SJCRH30 (cell line): ENCODE measurements at places on chromosomes 3 and 15. TPM values are rescaled to one million over a fixed set of nuclear protein-coding genes. Genes with fewer than 3 reads are reported as not detected.

The GDPGP1 gene
- 1.8 and 2.7 TPM in 2 replicates for total RNA-seq

DNA sequence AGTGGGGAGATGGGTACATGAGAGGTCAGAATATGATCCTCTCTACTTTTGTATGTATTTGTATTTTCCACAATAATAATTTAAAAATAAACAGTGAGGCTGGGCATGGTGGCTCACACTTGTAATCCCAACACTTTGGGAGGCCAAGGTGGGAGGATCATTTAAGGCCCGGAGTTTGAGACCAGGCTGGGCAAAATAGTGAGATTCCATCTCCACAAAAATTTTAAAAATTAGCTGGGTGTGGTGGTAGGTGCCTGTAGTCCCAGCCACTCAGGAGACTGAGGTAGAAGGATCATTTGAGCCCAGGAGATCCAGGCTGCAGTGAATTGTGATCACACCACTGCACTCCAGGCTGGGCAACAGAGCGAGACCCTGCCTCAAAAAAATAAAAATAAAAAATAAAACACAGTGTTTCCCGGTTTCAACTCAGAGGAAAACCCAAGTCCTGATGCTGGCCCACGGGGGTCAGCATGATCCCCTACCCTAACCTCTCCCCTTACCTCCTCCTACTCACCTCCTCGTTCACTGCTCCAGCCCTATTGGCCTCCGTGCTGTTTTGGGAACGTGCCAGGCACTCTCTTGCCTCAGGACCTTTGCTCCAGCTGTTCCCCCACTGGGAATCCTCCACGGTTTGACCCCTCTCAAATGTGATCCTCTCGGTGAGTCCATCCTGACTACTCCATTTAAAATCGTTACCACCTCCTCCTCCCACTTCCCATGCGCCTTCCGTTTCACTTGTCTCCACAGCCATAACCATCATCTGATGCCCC, 2.9 kb upstream of the KLHL40 start:
- H3K4me1 ChIP-seq: peaks cover 33% of the 10 kb centered on the region
- no peaks in the 10 kb centered on the region for H3K36me3 ChIP-seq
- no peaks in the 10 kb centered on the region for H3K27me3 ChIP-seq
- H3K27ac ChIP-seq: peak overlapping the region; percentile 30; the same call in 1 of the 2 replicates
- H3K4me3 ChIP-seq: no peak overlapping the region

GRCh38 chr3:169457807-169458697, 205.5 kb downstream of the MECOM start:
- H3K27ac ChIP-seq: no peak overlapping the region
- H3K4me3 ChIP-seq: no peak overlapping the region
- peaks cover 20% of the 10 kb centered on the region for H3K4me1 ChIP-seq
- no peak for DNase-seq
- H3K36me3 ChIP-seq: no peaks in the 10 kb centered on the region

GRCh38 chr15:74808840-74809229, 3.8 kb upstream of the LMAN1L start:
- no peaks in the 10 kb centered on the region for H3K36me3 ChIP-seq
- no peaks in the 10 kb centered on the region for H3K27me3 ChIP-seq
- no peak for DNase-seq
- no peak overlapping the region for H3K4me3 ChIP-seq
- no peak overlapping the region for H3K27ac ChIP-seq

The IMPG2 gene
- total RNA-seq: 0.08 and 0.20 TPM in 2 replicates

DNA sequence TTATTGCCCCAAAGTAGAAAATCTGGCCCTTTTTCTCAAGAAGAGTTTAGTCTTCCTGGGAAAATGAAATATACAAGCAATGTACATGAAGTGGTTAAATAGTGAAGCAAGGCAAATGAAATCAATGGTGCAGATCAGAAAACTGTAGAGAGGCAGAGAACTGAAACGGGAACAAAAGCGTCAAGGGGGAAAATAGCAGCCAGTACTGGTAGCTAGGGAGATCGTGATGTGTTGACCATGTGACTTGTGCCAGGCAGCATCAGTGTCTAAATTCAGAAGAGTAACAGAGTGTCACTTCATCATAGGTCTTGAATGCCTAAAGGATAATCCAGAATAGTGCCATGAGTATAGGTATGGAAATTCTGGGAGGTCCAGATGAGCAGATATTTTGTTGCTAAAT, 163.1 kb downstream of the CHL1 start:
- no peaks in the 10 kb centered on the region for H3K4me1 ChIP-seq
- no peak overlapping the region for H3K27ac ChIP-seq
- no peak for DNase-seq
- no peaks in the 10 kb centered on the region for H3K36me3 ChIP-seq
- no peaks in the 10 kb centered on the region for H3K27me3 ChIP-seq

The ZIC1 gene
- total RNA-seq: 44.4 and 55.7 TPM in 2 replicates

GRCh38 chr3:9397906-9398699, 688 bp downstream of the SETD5 start:
- peaks cover 33% of the 10 kb centered on the region for H3K4me1 ChIP-seq
- H3K27me3 ChIP-seq: no peaks in the 10 kb centered on the region
- peak overlapping the region; percentile 96 for H3K27ac ChIP-seq
- peak overlapping the region; percentile 88 for H3K4me3 ChIP-seq
- peak; percentile 63 for DNase-seq

The MST1R gene
- total RNA-seq: not detected in 2 replicates

GRCh38 chr3:58104712-58105111, 96.5 kb downstream of the FLNB start:
- peaks cover 11% of the 10 kb centered on the region; the same call in 1 of the 2 replicates for H3K4me1 ChIP-seq
- no peaks in the 10 kb centered on the region for H3K27me3 ChIP-seq
- H3K27ac ChIP-seq: 0 out of 2 replicates have a peak overlapping the region, but pooled peaks have one; percentile 58

The LPCAT4 gene
- total RNA-seq: 18.3 and 30.7 TPM in 2 replicates

- H3K27me3 ChIP-seq: no peaks in the 10 kb centered on the region
- H3K4me1 ChIP-seq: no peaks in the 10 kb centered on the region
- H3K4me3 ChIP-seq: no peak overlapping the region
- H3K36me3 ChIP-seq: no peaks in the 10 kb centered on the region
Measured at GRCh38 chr3:25655659-25656058, 9.0 kb downstream of the TOP2B start.

GRCh38 chr15:60381148-60381788, 16.5 kb downstream of the ANXA2 start:
- H3K27ac ChIP-seq: no peak overlapping the region
- no peaks in the 10 kb centered on the region for H3K27me3 ChIP-seq
- DNase-seq: no peak

The CATSPER2 gene
- 1.3 and 1.4 TPM in 2 replicates for total RNA-seq

DNA sequence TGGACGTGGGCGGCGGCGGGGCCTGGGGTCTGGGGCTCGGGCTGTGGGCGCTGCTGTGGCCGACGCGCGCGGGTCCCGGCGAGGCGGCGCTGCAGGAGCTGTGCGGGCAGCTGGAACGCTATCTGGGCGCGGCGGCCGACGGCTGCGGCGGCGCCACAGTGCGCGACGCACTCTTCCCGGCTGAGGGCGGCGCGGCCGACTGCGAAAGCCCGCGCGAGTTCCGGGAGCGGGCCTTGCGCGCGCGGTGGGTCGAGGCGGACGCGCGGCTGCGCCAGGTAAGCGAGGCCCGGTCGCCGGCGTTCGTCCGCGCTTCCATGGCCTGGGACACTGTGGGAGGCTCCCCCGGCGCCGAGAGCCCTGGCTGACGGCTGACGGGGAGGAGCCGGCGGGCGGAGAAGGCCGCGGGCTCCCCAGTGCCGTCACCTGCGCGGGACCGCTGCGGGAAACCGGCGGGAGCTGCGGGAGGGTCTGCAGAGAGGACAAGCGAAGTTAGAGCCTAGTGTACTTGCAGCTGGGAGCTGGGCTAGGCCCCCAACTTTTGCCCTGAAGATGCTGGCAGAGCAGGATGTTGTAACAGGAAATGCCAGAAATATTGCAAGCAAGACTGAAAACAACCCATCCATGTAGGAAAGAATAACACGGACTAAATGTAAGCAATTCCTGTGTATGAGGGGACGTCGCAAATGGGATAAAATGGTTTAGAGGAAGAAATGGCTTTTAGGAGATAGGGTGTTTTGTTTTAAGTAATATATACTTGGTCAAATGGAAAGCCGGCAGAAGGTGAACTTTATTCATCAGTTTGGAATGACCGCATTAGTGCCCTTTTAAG, 847 bp downstream of the WHAMM start:
- H3K27ac ChIP-seq: no peak overlapping the region; the same call in 1 of the 2 replicates
- H3K27me3 ChIP-seq: no peaks in the 10 kb centered on the region
- no peaks in the 10 kb centered on the region for H3K4me1 ChIP-seq
- peaks cover 3% of the 10 kb centered on the region; the same call in 1 of the 2 replicates for H3K36me3 ChIP-seq
- peak; percentile 24 for DNase-seq
- H3K4me3 ChIP-seq: peak overlapping the region; percentile 88

DNA sequence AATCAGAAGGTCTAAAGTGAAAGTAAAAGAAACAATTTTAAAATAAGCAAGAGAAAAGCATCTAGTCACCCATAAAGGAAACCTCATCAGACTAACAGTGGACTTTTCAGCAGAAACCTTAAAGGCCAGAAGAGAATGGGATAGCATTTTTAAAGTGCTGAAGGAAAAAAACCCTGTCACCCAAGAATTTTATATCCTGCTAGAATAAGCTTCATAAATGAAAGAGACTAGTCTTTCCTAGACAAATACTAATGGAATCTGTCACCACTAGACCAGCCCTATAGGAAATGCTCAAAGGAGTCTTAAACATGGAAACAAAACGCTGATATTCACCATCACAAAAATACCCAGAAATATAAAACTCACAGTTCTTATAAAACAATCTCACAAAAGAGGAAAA, 46.9 kb downstream of the TAMM41 start:
- no peaks in the 10 kb centered on the region for H3K27me3 ChIP-seq
- DNase-seq: no peak
- H3K27ac ChIP-seq: no peak overlapping the region
- peaks cover 32% of the 10 kb centered on the region for H3K36me3 ChIP-seq

DNA sequence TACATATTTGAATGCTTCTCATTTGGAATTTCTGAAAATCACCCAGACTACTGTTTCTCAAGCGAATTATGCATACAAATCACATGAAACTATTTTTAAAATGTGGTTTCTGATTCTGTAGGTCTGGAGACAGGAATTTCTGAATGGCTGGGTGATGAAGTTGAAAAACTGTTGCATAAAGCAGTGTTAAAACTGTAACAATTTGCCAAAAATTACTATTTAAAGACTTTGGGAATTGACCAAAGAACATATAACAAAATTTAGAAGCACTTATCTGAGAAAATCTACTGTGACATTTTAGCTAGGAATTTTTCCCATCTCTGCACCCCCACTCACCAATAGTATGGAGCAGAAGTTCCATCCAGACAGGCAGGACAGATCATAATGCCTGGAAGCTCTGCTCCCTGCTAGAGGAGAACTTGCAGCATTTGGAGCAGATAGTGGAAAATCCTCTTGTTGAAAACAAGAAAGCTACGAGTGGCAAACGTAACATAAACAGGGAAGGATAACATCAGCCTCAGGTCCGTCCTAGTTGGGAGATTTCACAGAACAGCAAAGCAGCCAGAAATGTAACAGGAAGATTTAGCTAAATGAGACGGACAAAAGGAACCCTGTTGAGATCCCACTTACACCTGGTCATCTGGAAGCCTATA, 132.3 kb upstream of the MCTP2 start:
- H3K36me3 ChIP-seq: no peaks in the 10 kb centered on the region
- 0 out of 2 replicates have a peak, but pooled peaks cover 4% of the 10 kb centered on the region for H3K4me1 ChIP-seq
- H3K27me3 ChIP-seq: no peaks in the 10 kb centered on the region
- H3K4me3 ChIP-seq: no peak overlapping the region

The CDC25A gene
- total RNA-seq: 83.1 and 92.0 TPM in 2 replicates

DNA sequence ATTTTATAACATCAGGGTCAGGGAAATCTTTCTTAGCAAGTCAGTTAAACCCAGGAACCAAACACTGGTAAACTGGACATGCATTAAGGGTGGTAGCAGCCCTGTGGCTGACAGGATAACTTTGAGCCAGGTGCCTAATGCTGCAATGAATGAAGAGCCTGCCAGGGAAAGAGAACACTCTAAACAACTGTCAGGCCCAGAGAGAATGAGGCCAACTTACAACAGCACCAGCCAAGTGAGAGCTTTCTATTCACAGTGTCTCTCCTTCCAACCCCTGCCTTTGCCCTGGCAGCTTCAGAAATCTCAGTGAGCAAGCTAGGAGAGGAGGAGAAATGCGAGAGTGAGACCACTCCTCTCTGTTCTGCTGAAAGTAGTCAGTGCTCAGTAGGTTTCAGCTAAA, 50.4 kb upstream of the ATP2C1 start:
- no peaks in the 10 kb centered on the region for H3K27me3 ChIP-seq
- H3K4me3 ChIP-seq: no peak overlapping the region
- H3K27ac ChIP-seq: no peak overlapping the region

The PLSCR1 gene
- total RNA-seq: 27.8 and 31.7 TPM in 2 replicates

DNA sequence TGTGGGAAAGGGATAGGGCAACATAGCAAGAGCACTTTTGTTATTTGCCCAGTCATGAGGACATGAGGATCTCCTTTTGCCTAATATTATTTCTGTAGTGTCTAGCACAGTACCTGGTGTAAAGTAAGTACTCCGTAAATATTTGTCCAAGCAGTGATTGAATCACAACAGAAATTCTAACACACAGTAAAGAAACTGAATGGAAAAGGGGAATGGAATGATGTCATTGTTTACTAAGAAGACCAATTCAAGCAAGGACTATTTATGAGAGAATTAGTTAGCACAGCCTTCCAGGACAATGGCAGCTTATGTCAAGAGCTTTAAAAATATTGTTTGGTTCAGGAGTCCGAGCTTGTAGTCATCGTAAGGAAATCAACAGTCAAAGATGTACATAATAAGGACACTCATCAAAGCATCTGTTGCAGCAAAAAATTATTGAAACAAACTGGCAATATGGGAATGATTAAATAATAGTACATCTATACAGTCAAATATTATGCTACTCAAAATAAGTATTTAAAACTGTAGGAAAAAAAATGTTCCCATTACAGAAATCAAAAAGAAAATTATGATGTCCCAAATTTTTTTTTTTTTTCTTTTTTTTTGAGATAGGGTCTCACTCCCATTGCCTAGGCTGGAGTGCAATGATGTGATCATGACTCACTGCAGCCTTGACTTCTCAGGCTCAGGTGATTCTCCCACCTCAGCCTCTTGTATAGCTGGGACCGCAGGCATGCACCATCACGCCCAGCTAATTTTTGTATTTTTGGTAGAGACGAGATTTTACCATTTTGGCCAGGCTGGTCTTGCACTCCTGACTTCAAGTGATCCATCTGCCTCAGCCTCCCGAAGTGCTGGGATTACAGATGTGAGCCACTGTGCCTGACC, 17.9 kb downstream of the CAPN7 start:
- DNase-seq: no peak
- H3K36me3 ChIP-seq: peaks cover 45% of the 10 kb centered on the region
- no peaks in the 10 kb centered on the region for H3K4me1 ChIP-seq

GRCh38 chr3:12301513-12301912, 12.6 kb downstream of the PPARG start:
- H3K27ac ChIP-seq: no peak overlapping the region
- H3K4me1 ChIP-seq: no peaks in the 10 kb centered on the region
- H3K36me3 ChIP-seq: no peaks in the 10 kb centered on the region
- H3K4me3 ChIP-seq: no peak overlapping the region

- no peaks in the 10 kb centered on the region for H3K27me3 ChIP-seq
- peaks cover 6% of the 10 kb centered on the region for H3K4me1 ChIP-seq
Measured at GRCh38 chr3:69433969-69434325, 48.1 kb upstream of the FRMD4B start.

The GOLGA6D gene
- total RNA-seq: not detected in 2 replicates

The SLC12A1 gene
- not detected in 2 replicates for total RNA-seq

The TRAT1 gene
- 0.08 TPM in 1 of 2 replicates, not detected in the other for total RNA-seq

DNA sequence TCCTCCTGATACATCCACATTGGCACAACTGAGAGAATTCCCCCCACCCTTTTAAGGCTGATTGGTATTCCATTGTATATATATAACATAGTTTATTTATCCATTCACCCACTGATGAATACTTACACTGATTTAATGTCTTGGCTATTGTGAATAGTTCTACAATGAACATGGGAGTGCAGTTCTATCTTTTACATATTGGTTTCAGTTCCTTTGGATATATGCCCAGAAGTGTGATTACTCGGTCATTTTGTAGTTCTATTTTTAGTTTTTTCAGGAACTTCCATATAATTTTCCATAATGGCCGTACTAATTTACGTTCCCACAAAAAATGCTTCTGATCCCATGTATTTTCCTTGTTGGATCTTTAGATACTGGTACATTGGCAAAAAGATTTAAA, 135.3 kb downstream of the FMN1 start:
- H3K27me3 ChIP-seq: no peaks in the 10 kb centered on the region
